ENCODE measurements at places on chromosomes 7 and 10.

DNA sequence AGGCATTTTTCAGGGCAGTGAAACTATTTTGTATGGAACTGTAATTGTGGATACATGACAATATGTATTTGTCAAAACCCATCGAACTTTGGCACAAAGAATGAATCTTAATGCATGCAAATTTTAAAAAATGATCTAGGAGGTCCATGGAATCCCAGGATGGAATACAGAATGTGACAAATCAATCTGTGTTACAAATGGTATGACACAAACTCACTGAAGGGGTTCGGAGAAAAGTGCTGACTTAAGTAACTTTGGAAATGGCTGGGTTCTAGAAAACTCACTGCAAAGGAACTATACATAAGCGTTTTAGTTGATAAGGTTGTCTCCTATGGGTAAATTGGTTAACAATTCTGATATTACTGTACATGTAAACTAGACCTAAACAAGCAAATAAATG, 26.0 kb downstream of the CALN1 start:
- no peak for DNase-seq

GRCh38 chr10:19209319-19209718, 160.7 kb downstream of the MALRD1 start:
- no peak for DNase-seq

- no peak for DNase-seq
Observed at GRCh38 chr10:84314275-84314674, 14.1 kb upstream of the CCSER2 start.

DNA sequence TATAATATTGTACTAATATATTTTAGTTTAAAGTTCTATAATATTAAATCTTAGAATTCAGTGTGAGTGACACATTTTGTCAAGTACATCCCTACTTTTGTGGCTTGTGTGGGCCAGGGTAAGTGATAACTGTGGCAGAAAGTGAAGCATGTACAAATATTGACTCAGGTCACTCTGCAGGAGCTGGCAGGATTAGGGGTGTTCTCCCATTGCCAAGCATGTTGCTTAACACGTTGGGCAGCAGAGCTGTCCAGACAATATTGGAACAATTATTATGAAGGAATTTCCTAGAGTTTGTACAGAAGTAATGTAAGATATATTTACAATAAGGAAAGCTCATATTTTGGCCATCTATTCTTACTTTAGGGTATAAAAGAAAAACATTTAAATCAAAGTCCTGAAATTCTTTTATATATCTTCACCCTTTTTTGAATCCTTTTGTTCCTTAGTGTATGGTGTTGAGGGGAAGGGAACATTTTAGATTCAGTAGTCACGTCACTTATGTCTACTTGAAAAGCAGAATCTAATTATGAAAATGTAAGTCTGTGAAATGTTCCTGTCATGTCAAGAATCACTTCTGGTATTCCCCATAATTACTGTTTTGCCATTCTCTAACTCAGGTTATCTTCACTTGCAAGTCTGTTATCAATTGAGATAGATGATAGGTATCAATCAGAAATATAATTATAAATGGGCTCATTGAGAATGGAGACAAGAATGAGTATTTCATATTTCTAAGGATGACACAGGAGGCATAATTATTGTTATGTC, 4.0 kb downstream of the HDAC9 start:
- no peak for DNase-seq

DNA sequence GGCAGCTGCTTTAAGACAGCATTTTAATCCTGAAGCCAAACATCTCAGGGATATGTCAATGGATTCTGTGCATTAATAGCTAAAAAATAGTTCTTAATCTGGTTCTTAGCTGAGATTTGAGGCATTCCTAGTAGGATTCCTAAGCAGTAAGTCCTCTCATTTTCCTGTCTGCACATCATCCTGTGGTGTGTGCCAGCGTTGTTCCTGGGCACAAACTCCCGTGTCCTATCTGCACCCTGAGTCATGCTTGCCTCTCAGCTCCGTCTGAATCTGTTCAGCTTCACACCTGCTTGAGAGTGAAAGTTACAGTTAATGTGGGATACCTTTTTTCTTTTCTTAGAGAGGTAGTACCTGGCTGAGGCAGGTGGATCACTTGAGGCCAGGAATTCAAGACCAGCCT, 19.5 kb downstream of the BAG3 start:
- DNase-seq: no peak

DNA sequence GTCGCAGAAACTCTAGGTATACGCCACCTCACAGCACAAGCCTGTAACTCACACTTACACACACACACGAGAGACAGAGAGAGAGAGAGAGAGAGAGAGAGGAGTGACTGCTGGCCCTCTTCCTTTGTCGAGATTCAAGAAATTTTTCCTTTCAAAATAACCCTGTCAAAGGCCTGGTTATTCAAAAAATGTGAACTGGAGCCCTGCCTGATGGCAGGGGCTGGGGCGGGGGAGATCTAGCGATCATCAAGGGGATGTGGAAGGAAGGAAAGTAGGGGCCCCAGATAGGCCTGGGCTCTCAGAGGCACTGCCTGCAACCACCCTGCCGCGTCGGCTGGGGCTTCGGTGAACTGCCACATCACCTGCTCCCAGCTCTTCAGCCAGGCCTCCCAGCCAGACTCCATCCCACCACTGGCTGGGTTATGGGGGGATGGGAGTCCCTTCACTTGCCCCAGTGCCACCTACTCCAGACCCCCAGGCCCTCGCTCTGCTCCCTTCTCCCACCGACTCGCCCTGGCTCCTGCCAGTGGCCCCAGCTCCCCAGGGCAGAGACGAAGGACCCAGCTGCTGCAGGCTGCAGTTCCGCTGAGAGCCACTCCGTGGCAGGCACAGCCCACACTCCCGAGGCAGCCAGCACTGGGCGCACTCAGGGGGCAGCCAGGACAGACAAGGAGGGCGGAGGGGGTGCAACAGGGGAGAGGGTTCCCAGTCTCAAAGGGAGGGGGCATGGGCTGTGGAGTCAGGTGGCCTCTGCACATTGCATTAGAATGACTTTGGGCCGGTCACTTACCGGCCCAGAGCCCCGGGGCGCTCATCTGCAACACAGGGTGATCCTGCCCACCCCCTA, 15.3 kb downstream of the KCNH2 start:
- peak; percentile 20 for DNase-seq

DNA sequence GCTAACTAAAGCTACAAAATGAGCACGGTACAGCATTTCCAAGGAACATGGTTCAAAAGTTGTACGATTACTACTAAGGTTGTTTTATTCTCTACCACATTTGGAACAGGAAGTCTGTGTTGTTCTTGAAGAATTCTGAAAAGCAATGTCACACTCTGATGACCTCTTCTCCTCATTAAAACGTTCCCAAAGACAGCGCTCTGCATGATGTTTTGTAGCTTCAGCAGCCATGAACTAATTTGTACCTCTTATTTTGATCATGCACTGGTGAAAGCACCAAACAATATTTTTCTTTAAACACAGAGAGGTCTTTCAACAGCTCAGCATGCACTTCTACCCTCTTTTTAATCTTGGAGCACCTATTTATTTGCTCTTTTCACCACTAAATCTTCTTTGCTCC, 75.0 kb upstream of the TES start:
- no peak for DNase-seq

- DNase-seq: no peak
Observed at GRCh38 chr7:35257251-35258124, 3.6 kb upstream of the TBX20 start.

DNA sequence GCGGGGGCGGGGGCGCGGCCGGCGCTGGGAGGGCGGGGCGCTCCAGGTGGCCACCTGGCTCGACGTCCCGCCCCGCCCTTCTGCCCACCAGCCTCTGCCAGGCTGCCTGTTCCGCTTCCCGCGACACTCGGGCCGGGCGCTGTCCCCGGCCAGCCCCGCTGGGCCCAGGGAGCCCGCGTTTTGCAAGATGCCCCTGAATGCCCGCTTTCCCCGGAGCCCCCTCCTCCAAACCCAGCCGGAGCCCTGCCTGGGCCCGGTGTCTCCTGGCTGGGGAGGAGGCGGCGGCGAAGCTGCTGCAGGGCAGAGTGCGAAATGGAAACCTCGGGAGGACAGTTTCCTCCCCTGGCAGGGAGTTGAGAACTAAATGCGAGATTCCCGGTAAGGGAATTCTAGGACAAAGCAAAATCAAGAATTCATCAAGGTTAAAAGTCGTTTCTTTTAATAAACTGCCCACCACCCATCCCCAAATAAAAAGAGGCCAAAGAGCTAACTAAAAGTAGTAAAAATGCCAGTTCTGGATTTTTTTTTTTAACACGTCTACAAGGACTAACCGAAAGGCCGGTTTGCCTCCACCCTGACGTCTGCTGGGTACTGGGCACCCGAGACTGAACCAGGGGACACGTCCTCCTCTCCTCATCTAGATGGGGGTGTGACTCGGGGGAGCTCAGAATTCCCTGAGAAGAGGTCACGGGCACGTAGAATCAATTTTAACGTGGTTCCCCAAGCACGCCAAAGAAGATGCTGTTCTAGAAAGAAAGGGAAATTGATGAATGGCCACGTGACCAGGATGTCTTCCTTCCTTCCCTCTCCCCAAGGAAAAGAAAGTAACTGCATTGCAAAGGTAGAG, 200.4 kb upstream of the NFE2L3 start:
- DNase-seq: no peak

DNA sequence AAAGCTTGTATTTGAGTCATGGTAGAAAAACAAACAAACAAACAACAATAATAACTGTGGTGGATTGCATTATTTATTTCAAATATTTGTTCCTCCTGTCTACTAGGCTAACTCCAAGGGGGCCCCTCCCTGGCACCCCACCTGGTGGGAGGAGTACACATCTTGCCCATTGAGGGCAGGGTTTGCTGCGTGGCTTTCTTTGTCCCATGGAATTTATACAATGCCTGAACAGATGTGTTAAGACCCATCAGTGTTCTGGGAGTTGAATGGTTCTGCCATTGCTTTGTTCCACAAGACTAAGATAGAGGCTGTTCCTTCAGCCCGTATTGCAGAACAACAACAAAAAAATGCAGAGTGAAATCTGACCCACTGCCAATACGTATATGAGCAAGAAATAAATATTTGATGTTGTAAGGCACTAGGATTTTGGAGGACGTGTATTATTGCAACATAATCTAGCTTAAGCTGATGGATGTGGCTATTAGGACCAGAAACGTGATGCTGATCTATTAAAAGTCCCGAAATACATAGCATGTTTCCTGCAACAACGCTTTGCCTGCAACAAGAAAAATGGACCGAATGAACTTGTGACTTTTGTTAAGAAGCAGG, 119.1 kb upstream of the JCAD start:
- peak; percentile 94 for DNase-seq

GRCh38 chr7:158958618-158959017, 102.3 kb downstream of the DYNC2I1 start:
- no peak for DNase-seq

- DNase-seq: no peak
Observed at GRCh38 chr10:33244354-33244967, 90.0 kb downstream of the NRP1 start.

Data from fibroblast of mammary gland (primary cell).